ENCODE measurements at places on chromosomes 16 and 17.

GRCh38 chr17:33137426-33137825 is 145.8 kb downstream of the SPACA3 start:
- DNase-seq, result no peak

GRCh38 chr16:60137891-60138290 is 1403.8 kb upstream of the GOT2 start:
- DNase-seq, result no peak

DNA sequence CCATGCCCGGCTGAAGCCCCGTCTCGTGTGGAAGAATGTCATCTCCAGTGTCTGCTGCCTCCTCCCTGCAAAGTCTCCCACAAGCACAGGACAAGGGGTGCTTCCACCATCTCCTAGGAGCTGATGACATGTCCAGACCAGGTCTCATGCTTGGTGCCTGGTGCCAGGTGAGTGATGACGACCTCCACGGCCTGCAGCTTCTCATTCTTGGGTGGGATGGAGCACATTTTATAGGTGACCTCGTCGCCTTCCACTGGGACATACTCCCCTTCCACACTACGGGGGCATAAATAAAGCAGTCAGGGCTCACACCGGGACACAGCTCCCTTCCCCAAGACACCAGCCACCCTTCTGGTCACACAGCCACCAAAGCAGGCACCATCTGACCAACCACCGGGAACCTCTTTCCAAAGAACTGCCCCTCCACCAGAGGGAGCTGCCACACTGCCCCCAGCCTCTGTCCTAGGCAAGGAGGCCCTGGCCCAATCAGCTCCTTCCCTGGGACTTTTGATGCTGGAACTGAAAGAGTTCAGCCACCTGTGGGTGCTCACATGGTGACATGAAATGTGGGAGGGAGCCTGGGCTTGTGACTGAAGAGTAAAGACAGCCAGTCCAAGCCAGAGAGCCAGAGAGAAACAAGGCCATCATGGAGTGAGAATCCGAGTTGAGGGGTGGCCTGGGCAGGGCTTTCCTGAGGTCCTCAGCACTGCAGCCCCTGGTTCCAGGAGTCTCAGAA is 13.6 kb downstream of the CARHSP1 start:
- no peak for DNase-seq

DNA sequence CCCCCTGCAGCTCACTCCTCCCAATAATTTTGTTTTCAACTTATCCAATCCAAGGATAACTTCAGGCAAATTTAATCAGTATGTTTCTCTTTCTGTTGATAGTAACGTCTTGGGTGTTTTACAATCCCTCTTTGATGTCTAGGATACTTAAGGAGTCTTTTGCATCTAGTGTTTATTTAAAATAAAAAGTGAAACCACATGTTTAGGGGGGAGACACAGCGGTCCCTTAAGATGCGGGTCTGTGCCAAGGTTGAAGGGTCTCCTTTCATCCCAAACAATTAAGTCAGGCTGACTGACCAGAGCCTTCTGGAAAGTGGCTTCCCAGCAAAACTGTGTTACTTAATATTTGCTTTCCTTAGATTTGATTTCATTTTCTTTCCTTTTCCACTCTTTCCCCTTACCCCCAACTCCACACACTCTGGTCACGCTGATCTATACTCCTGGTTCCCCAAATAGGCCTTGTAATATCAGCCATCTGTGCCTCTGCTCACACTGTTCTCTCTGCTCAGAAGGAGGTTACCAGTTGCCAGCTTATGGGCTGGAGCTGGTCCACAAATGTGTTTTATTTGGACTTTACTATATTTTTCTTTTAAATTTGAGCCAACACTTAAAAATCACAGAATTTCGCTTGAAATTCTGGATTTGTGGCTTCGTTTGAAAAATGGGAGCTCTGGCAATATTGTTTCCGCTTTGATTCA is 11.2 kb downstream of the ANKS4B start:
- DNase-seq, result no peak

- DNase-seq, result no peak
Observed at GRCh38 chr16:2865651-2866050, 7.7 kb upstream of the PRSS22 start.

DNA sequence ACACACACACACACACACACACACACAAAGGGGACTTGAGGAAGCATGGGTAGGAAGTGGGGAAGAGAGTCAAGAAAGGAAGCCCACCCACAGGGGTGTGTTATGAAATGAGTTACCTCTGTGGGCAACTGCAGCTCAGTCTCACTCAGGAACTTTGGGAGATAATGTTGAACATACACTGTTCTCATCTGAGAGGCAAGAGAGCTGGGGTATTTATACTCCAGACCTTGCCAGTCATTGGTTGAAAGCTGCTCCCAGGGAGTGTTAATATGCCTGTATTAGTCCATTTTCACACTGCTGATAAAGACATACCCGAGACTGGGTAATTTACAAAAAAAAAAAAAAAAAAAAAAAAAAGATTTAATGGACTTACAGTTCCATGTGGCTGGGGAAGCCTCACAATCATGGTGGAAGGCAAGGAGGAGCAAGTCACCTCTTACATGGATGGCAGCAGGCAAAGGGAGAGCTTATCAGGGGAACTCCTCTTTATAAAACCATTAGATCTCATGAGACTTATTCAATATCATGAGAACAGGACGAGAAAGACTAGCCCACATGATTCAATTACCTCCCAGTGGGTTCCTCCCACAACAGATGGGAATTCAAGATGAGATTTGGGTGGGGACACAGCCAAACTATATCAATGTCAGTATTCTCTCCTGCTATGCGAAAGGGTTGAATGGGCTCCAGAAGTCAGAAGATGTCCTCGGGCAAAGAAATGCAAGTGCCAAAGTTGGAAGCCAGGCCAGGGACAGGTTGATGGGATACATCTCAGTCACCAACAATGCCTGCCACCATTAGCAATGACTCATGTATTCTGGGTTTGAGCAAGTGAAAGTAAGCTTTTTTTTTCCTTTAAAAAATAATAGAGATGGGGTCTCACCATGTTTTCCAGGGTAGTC is 270.5 kb downstream of the MRTFB start:
- no peak for DNase-seq

GRCh38 chr16:63922560-63922959 is 1199.3 kb downstream of the CDH11 start:
- DNase-seq, result no peak

GRCh38 chr17:56292010-56292409 is 138.7 kb downstream of the ANKFN1 start:
- DNase-seq, result no peak

DNA sequence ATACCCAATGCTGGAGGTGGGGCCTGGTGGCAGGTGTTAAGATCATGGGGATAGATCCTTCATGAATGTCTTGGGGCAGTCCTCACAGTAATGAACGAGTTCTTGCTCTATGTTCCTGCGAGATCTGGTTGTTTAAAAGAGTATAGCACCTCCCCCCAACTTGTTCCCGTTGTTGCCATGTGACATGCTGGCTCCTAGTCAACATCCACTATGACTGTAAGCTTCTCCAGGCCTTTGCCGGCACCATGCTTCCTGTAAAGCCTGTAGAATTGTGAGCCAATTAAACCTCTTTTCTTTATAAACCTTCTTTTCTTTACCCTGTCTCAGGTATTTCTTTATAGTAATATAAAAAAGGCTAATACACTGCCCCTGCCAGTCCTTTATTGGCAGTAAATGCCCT is 33.3 kb downstream of the RANBP10 start:
- no peak for DNase-seq

DNA sequence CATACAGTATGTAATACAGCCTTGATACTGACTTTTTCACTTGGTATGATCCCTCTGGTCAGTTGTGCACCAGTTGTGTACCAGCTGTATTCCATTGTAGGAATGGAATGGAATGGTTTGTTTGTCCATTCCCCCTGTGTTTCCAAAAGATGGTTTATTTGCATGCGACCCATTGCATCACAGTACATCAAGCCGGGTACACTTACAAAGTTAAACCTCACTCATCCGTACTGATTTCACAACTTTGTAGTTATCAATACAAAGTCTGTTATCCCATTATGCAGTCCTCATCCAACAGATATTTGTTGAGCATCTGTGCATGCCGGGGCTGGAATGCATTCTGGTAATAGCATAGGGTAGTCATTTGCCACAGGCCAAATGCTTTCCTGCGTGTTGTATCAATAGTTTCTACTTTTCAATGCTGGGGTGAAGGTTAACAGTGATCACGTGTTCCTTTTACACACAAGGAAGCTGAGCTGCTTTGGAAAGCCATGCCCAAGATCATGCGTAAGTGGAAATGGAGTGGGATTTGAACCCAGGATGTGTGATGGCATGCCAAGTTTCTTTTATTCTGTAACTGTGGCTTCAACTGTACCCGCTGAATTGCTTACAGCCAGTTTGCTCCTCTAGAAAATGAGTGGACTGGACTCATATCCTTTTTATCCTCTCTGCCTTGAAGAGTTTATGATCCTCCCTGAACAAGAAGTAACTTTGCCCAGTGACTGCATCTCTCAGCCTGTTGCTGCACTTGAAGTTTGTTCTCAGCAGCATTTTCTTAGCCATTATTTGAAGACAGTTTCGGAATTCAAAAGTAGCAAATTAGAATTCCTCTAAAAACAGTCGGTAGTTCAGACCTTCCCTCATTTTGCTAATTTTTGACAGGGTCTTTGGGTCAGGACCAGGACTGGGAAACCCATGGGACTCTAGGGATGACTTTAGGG is 228.5 kb downstream of the CCDC182 start:
- no peak for DNase-seq

DNA sequence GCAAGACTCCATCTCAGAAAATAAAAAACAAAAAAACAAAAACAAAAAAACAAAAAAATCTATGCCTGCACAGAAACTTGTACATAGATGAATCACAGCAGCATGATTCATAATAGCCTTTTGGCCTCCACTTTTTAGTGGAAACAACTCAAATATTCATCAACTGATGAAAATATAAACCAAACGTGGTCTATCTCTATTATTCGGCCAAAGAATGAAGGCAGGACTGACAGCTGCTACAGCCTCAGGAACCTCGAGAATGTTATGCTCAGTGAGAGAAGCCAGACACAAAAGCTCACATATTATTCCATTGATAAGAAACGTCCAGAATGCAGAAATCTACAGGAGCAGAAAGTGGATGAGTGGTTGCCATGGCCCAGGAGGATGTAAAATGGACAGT is 19.8 kb downstream of the PPL start:
- no peak for DNase-seq

Measured in stimulated activated CD4-positive, alpha-beta T cell treated with anti-CD3 and anti-CD28 coated beads, Interleukin-2, amount 100 ng/mL, for 48 hours (primary cell).